K562 (cell line): ENCODE measurements at places on chromosomes 3 and 15. TPM values are rescaled to one million over a fixed set of nuclear protein-coding genes. Genes with fewer than 3 reads are reported as not detected.

DNA sequence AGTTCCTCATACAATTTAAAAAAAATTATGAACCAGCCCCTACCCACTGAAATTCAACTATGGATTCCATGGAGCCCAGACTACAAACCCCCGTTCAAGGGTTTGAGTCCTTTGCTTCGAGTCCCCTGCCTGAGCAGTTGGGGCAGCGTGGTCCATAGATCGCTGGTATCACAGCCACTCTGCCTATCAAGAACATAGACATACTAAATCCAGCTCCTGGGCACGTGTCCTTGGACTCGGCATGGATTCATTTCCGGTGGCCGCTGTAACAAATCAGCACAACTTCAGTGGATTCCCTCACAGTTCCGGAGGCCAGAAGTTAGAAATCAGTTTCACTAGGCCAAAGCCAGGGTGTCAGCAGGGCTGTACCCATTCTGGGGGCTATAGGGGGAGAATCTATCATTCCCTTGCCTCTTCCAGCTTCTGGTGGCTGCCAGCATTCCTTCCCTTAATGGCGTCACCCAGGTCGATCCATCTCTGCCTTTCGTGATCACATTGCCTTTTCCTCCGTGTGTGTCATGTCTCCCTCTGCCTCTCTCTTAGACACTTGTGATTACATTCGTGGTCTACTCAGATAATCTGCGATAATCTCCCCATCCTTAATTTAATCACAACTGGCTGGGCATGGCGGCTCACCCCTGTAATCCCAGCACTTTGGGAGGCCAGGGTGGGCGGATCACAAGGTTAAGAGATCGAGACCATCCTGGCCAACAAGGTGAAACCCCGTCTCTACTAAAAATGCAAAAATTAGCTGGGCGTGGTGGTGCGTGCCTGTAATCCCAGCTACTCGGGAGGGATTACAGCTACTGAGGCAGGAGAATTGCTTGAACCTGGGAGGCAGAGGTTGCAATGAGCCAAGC lies 4.6 kb upstream of the TMEM44 start:
- peaks cover 31% of the 10 kb centered on the region for H3K36me3 ChIP-seq
- H3K27ac ChIP-seq: no peak overlapping the region
- no peak overlapping the region for H3K4me3 ChIP-seq
- no peaks in the 10 kb centered on the region; the same call in 2 of the 3 replicates for H3K4me1 ChIP-seq

- peaks cover 45% of the 10 kb centered on the region for H3K27me3 ChIP-seq
- H3K4me3 ChIP-seq: no peak overlapping the region
- H3K4me1 ChIP-seq: no peaks in the 10 kb centered on the region
- no peaks in the 10 kb centered on the region for H3K36me3 ChIP-seq
- no peak overlapping the region for H3K27ac ChIP-seq
These were observed 85.7 kb upstream of the MYZAP start for GRCh38 chr15:57505949-57506391.

- no peak overlapping the region for H3K4me3 ChIP-seq
- no peaks in the 10 kb centered on the region for H3K27me3 ChIP-seq
- H3K4me1 ChIP-seq: no peaks in the 10 kb centered on the region
- H3K27ac ChIP-seq: no peak overlapping the region
These were observed 16.1 kb upstream of the TM4SF1 start for GRCh38 chr3:149393345-149394160.

DNA sequence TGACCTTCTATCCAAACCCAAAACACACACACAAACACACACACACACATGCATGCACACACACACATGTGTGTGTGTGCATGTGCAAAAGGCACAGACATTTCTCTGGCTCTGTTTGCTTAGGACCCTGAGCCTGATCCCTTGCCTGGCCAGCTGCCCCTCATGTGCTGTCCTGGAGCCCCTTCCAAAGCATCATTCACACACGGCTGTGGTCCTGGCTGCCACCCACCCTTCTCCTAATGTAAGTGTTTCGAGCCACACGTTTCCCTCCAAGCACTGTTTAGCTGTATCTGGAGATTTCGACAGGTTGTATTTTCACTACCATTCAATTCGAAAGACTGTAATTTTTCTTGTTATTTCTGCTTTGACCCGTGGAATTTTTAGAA lies 45.8 kb upstream of the KLF13 start:
- H3K4me3 ChIP-seq: no peak overlapping the region
- H3K27me3 ChIP-seq: peaks cover 2% of the 10 kb centered on the region; the same call in 2 of the 3 replicates
- DNase-seq: no peak
- H3K4me1 ChIP-seq: peaks cover 7% of the 10 kb centered on the region; the same call in 2 of the 3 replicates
- no peaks in the 10 kb centered on the region for H3K36me3 ChIP-seq
- H3K27ac ChIP-seq: no peak overlapping the region

DNA sequence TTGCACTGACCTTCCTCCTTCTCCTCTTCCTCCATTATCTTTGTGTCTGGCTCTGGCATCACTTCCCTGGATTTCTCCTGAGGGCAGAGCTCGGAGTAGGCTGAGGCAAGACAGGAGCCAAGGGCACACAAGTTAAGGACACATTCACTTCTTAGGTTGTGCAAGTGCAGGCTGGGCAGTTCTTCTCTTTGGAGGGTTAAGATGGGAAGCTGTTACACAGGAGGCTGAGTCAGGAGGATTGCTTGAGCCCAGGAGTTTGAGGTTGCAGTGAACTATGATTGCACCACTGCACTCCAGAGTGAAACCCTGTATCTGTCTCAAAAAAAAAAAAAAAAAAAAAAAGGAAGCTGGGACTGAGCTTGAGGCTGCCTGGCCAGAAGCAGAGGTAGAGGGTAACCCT lies 176.2 kb upstream of the ANKRD28 start:
- no peaks in the 10 kb centered on the region for H3K4me1 ChIP-seq
- peaks cover 4% of the 10 kb centered on the region; the same call in 2 of the 3 replicates for H3K27me3 ChIP-seq
- no peak for DNase-seq
- no peak overlapping the region for H3K27ac ChIP-seq
- no peak overlapping the region for H3K4me3 ChIP-seq

- no peak overlapping the region for H3K4me3 ChIP-seq
- H3K27me3 ChIP-seq: no peaks in the 10 kb centered on the region
- H3K4me1 ChIP-seq: peaks cover 28% of the 10 kb centered on the region
These were observed 8.2 kb downstream of the PRKCD start for GRCh38 chr3:53169045-53169831.

GRCh38 chr3:12154151-12154550 lies 4.6 kb downstream of the TIMP4 start:
- no peak overlapping the region for H3K4me3 ChIP-seq
- no peak overlapping the region for H3K27ac ChIP-seq
- peaks cover 16% of the 10 kb centered on the region; the same call in 1 of the 3 replicates for H3K27me3 ChIP-seq
- H3K36me3 ChIP-seq: no peaks in the 10 kb centered on the region
- no peak for DNase-seq
- H3K4me1 ChIP-seq: peaks cover 6% of the 10 kb centered on the region; the same call in 1 of the 2 replicates

DNA sequence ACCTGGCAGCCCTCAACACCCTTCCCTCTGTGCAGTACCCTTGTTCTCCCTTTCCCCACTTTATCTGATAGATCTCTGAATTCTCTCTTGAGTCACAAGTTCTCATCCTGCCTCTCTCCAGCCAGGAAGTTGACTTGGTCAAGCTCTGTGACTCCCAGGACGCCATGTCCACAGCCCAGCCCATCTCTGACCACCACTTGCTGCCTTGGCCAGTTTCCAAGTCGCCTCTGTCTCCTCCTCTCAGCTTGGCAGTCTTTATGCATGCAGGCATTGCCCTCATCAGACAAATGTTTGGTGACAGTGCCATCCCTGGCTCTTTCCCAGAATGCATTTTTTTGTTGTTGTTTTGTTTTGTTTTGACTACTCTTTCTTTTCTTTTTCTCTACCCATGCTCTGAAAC lies 25.7 kb downstream of the ZNF35 start:
- DNase-seq: no peak
- H3K4me3 ChIP-seq: no peak overlapping the region
- H3K27ac ChIP-seq: no peak overlapping the region
- H3K4me1 ChIP-seq: no peaks in the 10 kb centered on the region
- H3K36me3 ChIP-seq: no peaks in the 10 kb centered on the region
- H3K27me3 ChIP-seq: no peaks in the 10 kb centered on the region; the same call in 1 of the 2 replicates

DNA sequence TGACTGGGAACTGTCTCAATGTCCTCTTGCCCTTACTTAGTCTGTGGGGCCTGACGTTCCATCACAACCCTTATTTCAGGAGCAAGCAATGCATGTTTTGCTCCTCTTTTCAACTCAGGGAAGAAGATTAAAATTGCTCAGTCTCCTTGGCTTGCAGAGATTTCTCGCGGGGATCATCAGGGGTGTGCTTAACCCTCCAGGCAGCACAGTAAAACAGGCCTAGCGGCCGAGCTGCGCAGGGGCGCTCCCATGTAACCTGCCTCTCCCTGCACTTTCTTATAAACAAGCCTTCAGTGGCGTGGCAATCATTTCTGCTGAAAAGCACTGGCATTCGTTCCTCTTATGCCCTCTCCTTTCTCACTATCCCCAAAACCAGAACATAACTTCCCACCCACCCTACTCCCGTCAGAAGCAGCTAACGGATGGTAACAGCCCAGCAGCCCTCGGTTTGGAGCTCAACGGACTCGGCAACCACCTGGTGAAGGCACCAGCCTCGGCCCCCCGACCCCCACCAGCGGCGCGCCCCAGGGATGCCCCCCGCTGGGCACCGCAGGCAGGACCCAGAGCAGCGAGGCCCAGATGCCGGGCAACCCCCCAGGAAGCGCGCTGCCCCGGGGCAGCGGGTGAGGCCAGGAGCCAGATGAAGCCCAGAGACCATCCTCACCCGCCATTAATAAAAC lies 1.1 kb downstream of the MCF2L2 start:
- H3K4me3 ChIP-seq: peak overlapping the region; percentile 88
- H3K27ac ChIP-seq: no peak overlapping the region
- no peaks in the 10 kb centered on the region for H3K27me3 ChIP-seq
- no peaks in the 10 kb centered on the region for H3K36me3 ChIP-seq

DNA sequence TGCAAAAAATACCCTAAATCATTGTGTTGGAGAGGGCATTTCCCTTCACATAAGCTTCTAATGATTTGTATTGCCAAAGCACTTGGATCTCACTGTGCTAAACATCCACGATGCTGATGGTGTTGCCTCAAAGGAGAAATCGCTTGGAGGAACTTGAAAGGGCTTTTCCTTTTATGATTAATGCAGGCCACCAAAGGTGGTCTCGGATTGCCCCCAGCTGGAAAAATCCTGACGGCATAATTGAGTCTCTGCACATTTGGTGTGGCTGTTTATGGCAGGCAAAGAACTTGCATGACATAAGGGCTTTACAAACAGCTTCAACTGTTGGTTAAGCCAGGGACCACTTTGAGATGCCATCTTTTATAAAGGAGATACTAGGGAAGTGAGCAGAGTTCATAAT lies 664.0 kb upstream of the ADAMTS9 start:
- H3K4me1 ChIP-seq: no peaks in the 10 kb centered on the region; the same call in 1 of the 2 replicates
- H3K36me3 ChIP-seq: peaks cover 7% of the 10 kb centered on the region; the same call in 1 of the 3 replicates
- H3K27ac ChIP-seq: no peak overlapping the region
- DNase-seq: no peak

GRCh38 chr15:81323559-81323943 lies 390 bp downstream of the STARD5 start:
- DNase-seq: no peak
- peak overlapping the region; percentile 69 for H3K4me3 ChIP-seq
- H3K27me3 ChIP-seq: no peaks in the 10 kb centered on the region
- peaks cover 8% of the 10 kb centered on the region; the same call in 1 of the 3 replicates for H3K36me3 ChIP-seq
- peak overlapping the region; percentile 54; the same call in 2 of the 3 replicates for H3K27ac ChIP-seq
- H3K4me1 ChIP-seq: peaks cover 11% of the 10 kb centered on the region; the same call in 2 of the 3 replicates

DNA sequence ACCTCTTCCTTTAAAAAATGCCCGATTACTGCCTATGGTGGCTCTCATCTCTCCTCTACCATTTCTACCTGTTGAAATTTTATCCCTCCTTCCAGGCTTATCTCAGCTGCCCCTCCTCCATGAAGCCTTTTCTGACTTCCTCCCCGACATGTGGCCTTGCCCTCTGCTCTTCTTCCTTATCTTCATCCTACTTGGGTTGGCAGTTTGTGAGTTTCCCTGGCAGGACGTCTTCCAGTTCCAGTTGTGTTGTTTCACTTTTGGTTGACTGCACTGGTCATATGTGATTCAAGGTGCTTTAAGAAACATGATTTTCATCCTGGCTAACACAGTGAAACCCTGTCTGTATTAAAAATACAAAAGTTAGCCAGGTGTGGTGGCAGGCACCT lies 4.4 kb downstream of the DLL4 start:
- H3K27me3 ChIP-seq: peaks cover 7% of the 10 kb centered on the region; the same call in 1 of the 2 replicates
- H3K4me1 ChIP-seq: peaks cover 45% of the 10 kb centered on the region
- H3K4me3 ChIP-seq: no peak overlapping the region
- DNase-seq: no peak
- no peaks in the 10 kb centered on the region for H3K36me3 ChIP-seq

DNA sequence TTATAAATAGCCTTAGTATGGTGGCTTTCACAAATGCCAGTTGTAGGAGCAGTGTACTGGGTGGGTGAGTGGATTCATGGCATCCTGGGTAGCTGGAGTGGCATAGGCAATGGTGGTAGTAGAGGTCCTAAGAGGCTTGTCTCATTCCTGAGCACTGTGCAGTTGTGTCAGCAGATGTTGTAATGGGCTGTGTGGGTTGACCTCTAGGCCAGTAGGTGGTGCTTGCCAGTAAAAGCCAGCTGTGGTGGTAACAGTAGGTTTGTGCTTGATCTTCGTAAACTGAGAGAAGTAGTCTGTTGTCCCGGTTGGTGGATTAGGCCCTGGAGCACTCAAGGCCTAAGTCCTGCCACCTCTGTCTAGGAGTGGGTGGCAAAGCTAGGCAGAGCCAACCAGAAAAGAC lies 149.7 kb upstream of the SUCLG2 start:
- H3K4me1 ChIP-seq: no peaks in the 10 kb centered on the region
- no peak overlapping the region for H3K27ac ChIP-seq
- no peak overlapping the region for H3K4me3 ChIP-seq
- H3K36me3 ChIP-seq: no peaks in the 10 kb centered on the region
- no peak for DNase-seq

DNA sequence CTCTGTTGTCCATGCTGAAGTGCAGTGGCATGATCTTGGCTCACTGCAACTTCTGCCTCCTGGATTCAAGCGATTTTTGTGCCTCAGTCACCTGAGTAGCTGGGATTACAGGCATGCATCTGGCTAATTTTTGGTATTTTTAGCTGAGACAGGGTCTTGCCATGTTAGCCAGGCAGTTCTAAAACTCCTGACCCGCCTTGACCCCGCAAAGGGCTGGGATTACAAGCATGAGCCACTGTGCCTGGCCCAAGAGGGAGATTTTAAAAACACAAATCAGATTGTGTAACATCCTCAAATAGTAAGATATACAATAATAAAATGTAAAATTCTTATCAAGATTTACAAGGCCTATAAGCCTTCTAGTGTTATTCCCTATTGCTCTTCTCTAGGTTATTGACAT lies 62.5 kb upstream of the PHLDB2 start:
- no peaks in the 10 kb centered on the region for H3K36me3 ChIP-seq
- no peaks in the 10 kb centered on the region for H3K27me3 ChIP-seq
- H3K27ac ChIP-seq: no peak overlapping the region
- DNase-seq: no peak

DNA sequence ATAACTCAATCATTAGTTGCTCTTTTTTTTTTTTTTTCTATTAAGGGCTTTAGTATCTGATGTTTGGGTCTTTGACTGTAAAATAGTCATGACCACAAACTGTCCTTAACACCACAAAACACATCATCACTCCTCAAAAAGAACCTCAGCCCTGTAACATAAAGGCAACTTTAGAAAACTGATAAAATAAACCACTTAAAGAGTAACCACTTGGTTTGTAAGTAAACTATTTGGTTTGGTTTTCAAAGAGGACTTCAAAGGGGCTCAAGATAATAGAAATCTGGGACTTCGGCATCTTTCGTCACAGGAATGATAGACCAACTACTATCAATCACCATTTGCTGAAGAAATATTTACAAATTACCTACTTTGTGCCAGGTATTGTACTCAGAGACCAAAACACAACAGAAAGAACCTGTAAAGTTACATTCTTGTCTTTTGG lies 167.8 kb downstream of the FOXP1 start:
- H3K27ac ChIP-seq: no peak overlapping the region
- H3K36me3 ChIP-seq: no peaks in the 10 kb centered on the region
- no peak for DNase-seq
- H3K4me1 ChIP-seq: peaks cover 1% of the 10 kb centered on the region; the same call in 2 of the 3 replicates

The HRG gene
- polyA plus RNA-seq: not detected in 2 replicates

The GABRG3 gene
- polyA plus RNA-seq: 6.9 and 7.6 TPM in 2 replicates

The SERINC4 gene
- polyA plus RNA-seq: 0.23 and 0.86 TPM in 2 replicates

The CHRNA5 gene
- polyA plus RNA-seq: 7.1 and 11.7 TPM in 2 replicates

The REC114 gene
- polyA plus RNA-seq: not detected in 2 replicates

The TRH gene
- not detected in 2 replicates for polyA plus RNA-seq

The ERICH6 gene
- not detected in 2 replicates for polyA plus RNA-seq
